ENCODE measurements at places on chromosomes 16 and 17.

DNA sequence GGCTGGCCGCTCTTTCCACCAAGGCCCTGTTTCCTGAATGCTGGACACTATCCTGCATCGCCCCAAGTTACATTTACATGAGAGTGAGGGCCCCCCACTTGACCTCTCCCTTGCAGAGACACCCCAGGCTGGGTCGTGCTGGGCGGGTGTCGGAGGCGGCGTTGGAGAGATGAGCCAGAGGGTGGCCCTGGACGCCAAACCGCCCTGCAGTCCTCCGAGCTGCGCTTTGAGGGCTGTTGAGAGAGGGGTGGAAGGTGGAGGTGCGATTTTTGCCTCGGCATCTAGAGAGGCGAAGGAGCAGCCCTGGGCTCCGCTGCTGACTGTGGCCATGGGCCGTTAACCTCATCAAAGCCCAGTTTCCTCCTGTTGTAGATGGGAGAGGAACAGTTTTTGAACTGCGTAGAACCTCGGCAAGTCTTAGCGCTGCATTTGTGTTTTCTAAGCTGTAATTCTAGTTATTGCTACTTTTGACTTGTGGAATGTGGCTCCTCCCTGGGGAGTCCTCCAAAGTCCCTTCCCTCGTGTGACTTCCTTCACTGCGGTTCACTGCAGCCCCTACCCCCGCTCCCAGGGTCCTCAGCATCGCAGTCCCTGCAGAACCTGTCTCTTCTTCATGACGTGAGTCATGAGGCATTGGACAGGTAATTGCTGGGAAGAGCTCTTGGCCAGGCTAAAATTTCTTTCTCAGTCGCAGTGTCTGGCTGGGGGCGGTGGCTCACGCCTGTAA lies 986 bp upstream of the ELOB start:
- no peak for DNase-seq

DNA sequence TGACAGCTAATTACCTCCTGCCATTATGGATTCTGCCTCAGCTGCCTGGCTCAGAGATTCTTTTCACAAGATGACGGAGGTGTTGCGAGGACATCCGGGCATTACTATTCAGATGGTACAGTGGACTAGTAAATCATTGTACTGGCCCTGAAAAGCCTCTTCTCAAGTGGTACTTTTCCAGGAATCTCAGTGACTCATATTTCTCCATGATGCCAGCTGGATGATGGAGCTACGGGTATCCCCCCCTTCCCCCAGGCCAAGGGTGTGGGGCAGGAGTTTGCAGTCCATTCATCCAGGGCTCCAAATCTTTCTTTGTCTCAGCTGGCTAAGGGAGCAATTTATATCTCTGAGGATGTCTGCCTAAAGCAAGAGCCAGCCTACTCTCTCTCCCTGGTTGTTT lies 107.7 kb upstream of the GPR139 start:
- DNase-seq, result no peak

DNA sequence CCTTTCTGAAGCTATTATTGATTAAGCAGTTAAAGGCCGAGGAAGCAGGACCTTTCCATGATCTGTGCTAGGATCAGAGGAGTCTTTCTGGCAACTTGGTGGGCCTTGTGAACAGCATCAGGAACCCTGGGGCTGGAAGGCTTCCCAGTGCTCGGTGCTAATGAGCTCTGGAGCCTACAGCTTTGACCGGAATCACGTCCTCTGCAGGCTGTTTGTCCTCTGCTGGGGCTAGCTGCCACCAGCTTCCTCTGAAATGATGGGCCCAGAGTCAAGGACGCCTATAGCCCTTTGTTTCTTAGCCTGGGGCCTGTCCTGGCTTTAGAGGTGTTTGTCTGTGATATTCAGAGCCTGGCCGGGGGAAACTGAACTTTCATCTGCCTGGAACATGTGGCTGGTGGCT lies 111.6 kb downstream of the SHISA9 start:
- no peak for DNase-seq

GRCh38 chr16:29877266-29877961 lies 14.4 kb upstream of the CDIPT start:
- no peak for DNase-seq

- DNase-seq, result no peak
Measured at GRCh38 chr17:27818401-27819105, 18.2 kb upstream of the NOS2 start.

DNA sequence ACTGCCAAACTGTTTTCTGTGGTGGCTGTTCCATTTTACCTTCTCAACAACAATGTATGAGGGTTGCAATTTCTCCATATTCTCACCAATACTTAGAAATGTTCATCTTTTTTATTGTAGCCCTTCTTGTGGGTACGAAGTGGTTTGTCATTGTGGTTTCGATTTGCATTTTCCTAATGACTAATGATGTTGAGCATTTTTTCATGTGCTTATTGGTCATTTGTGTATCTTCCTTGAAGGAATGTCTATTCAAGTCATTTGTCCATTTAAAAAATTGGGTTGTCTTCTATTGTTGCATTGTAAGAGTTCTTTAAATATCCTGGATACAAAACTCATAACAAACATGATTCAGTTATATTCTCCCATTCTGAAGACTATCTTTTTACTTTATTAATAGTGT lies 47.5 kb upstream of the CCL2 start:
- DNase-seq, result no peak

DNA sequence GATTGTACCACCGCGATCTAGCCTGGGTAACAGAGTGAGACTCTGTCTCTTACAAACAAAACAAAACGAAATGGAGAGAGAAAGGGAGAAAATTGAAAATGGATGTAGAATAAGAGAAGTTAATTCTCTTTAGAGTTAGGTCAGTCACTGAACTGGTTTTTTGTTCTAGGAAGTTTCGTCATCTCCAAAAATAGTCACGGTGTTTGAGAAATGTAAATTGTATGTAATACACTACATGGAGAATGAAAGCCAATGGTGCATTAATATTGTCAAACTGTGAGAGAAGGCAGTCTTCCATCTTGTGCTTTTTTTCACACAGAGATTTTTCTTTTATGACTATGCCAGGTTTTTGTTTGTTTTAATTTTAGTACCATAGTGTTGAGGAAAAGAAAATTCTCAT lies 145.9 kb downstream of the BCAS3 start:
- no peak for DNase-seq

DNA sequence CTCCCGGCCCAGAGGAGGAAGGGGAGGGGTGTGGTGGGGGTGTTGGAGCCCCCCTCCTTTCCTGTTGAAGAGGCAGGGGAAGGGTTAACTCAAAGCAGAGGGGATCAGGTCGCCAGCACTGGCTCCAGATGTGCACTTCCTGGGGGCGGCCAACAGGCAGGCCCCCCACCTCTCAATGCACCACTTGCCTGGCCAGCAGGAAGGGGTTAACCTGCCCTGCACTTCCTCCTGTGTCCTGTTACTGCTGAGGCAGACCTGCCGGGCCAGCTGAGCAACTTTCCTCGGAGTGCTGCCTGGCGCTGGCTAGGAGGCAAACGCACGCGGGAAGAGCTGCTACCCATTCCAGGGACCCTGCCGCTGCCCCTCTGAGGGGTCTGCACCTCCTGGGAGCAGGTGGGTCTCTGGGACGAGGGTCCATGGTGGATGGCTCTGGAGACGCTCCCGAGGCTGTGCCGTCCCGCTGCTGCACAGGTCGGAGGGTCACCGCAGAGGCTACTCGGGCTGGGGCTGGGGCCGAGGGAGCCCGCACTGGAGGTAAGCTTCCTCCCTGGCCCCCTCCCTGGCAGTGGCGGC lies at the start of gene EPN3:
EPN3 (plus strand) TSS at position 284 of the 573 bp plus-strand sequence. CDS start 3,822 bp downstream, outside the sequence.
- peak; percentile 8 for DNase-seq

- DNase-seq, result no peak
Measured at GRCh38 chr17:15265131-15265530, at the start of gene PMP22. Gene PMP22 (minus strand): TSS chr17:15265326. CDS start chr17:15260727, 4,599 bp downstream.

GRCh38 chr17:69314246-69315065 lies 12.5 kb downstream of the ABCA5 start:
- peak; percentile 75 for DNase-seq

DNA sequence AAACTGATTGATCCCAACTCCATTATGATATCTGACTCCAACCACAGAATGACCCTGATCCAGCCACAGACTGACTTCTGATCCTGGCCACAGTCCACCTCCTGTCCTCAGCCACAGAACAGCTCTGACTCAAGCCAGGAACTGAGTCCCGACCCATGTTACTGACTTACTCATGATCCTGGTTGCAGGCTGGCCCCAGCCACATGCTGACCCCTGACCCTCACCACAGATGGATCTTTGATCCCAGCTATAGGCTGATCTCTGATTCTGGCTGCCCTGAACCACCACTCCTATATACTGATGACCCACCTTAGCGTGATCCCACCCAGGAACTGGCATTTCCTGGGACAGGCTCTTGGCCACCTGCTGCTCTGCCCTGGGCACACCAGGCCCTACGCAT lies 32.2 kb upstream of the IL21R start:
- DNase-seq, result no peak

DNA sequence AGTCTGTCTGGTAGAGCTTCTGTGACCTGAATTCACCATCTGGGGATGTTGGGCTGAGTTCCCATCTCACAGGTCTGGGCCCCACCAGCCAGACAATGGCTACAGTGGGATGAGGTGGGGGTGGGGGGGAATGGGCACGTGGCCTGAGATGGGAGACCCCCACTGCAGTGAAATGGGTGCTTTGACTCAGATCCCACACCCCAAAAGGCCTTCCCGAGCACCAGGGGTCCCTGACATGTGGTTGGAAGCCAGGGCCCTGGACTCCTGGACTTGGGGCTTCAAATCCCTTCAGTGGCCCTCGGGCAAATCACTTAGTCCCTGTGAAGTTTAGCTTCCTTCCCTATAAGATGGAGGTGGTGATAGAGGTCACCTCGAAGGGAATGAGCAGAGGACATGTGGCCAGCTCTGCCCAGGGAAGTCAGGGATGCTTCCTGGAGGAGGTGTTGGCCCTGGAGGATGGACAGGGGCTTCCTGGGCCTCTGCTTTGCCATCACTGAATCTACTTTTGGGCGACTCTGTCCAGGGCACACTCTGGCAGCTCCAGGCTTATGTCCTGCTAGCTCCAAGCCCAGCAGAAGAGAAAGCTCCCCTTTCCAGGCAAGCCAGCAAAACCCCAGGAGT lies 218.1 kb downstream of the KATNIP start:
- no peak for DNase-seq

- DNase-seq, result no peak
Measured at GRCh38 chr16:68289621-68290329, 21.0 kb downstream of the SLC7A6OS start.

- DNase-seq, result peak; percentile 74
Measured at GRCh38 chr17:1486802-1487695, 5.4 kb downstream of the MYO1C start.

- DNase-seq, result peak; percentile 78
Measured at GRCh38 chr17:80476877-80477646, 655 bp upstream of the NPTX1 start.

DNA sequence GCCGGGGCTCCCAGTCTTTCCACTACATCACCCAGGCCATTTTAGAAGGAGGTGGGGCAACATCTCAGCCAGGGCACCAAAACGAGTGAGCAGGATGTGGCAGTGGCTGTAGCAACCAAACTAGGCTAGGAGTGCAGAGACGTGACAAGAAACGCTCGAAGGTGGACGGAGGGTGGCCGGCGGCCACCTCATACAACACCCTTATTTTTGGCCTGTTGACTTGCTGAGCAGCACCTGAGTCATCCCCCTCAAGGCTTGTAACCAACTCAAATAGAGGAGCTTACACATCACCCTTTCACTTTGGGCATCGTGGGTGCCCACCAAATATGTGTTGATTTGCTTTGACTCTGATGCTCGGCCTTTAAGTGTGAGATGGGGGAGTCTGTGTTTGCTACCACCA lies 23.7 kb upstream of the SOX9 start:
- no peak for DNase-seq

GRCh38 chr17:77440560-77440981 lies 299.8 kb downstream of the SEC14L1 start:
- DNase-seq, result no peak

- no peak for DNase-seq
Measured at GRCh38 chr17:3532106-3532858, 25.3 kb downstream of the TRPV3 start.

All from NCI-H345 (cell line).